ENCODE measurements at places on chromosomes 11 and 22.

GRCh38 chr11:117936973-117937372, 7.8 kb upstream of the TMPRSS13 start:
- DNase-seq, result no peak

GRCh38 chr11:64139049-64139448, 26.9 kb downstream of the MACROD1 start:
- no peak for DNase-seq

DNA sequence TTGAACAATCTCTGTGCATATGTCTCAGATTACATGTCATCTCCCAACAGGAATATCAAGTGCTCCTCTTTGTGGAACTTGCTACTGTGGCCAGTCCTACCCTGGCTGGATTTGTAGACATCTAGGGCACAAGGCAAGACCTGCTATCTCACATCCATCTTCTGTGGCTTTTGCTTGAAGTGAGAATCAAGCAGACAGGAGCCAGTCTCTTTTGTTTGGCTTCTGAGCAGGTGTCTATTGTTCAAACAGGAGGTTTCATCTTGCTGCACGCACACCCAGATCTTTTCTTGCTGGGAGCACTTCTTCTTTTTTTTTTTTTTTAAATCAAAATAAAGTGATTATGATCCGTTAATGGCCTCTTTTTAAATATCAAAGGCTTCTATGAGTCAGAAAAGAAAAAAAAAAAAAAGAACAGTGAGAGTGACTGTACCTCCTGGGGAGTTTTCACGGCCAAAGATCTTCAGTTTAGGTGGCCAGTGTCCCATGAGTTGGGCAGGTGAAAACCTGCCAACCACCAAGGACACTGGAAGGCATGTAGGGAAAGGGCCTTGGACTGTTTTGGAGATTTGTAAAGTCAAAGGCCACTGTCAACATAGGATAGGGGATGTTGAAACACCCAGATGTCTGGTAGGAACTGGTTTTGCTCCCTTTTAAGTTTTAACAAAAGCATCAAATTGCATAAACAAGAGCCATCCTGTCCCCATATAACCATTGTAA, 78.1 kb downstream of the CD44 start:
- DNase-seq, result no peak

GRCh38 chr22:17943533-17944249, 80.7 kb downstream of the MICAL3 start:
- no peak for DNase-seq

DNA sequence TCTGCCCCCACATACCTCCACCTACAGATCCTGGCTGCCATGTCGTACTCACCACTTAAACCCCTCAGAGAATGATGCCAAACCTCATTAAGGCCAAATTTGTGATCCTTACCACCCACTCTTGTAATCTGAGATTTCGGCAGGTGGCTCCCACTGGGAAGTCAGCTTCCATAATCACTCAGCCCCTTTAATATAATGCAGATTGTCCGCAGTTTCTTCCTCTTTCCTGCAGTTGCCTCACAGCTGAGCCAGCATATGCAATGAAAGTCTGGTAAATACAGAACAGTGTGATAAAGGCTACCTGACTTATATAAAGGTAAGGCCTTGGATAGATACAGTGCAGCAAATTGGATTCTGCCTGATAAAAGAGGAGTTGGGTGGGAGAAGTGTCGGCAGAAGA, 515.2 kb upstream of the TENM4 start:
- DNase-seq, result no peak

GRCh38 chr11:75959540-75959939, 144.5 kb downstream of the UVRAG start:
- DNase-seq, result no peak

DNA sequence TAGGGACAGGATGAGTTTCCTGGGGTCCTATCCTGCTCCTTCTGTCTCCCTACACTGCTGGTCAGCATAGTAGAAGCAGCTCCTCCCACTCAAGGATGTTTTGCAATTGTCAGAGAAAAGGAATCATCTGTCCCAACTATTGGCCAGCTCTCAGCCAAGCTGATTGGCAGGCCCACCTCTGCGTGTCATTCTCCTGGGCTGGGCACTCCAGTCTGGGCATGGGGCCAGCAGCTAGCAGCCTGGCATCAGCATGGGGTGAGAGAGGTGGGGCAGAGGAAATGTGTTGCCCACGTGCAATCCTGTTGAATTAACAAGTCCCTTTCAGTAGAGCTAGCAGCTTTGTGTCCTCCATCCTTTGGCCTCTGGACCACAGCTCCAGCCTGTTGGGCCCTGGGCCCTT, 14.1 kb downstream of the ANKK1 start:
- DNase-seq, result peak; percentile 6

- no peak for DNase-seq
Observed at GRCh38 chr22:23691748-23692423, 1.1 kb downstream of the RGL4 start.

DNA sequence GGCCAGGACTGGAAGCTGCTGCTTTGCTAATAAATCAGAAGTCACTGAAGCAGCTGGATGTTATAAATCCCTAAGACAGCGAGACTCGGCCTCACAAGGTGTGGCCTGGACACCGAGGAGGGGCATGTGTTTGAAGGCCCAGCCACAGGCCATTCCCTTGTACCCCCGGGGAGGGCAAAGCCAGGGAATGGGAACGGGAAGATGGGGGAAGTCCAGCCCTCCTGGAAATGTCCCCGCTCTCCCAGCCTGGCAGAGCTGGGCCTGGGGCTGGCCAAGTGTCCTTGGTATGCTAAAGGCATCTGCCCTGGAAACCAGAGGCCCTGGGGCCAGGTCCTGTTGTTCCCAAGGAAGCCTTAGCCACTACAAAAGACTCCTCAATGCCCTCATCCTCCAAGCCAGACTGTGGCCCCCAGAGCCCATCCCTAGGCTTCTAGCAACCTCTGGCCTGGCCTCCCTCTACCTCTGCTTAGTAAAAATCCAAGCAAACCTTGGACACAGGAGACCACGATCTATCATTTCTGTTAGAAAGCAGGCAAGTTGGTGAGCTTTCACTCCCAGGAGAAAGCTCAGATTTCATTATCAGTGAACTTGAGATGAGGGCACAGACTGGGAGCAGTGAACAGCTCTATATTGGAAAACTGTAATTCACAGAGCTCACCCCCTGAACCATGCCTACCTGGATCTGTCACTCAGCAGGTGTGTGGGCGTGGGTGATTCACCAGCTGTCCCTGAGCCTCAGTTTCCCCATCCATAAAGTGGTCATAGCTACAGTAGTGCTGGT, 11.0 kb downstream of the CHST1 start:
- DNase-seq, result peak; percentile 81

DNA sequence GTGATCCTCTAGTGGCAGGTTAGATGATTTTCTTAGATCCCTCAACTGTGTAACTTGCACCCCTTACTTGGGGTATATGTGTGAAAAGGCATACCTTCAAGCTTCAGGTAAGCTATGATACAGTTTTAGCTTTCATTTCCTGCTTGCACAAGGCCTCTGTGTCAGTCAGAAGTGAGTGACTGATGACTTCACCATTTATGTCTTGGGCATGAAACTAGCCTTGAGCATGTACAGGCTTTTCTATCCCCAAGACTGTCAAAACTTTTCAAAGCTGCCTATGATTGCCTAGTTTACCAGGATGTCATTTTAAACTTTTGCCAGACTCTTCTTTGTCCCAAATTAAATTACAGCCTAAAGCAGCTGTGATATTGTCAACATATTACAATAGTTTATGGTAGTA, 286.1 kb upstream of the CNTN5 start:
- no peak for DNase-seq

DNA sequence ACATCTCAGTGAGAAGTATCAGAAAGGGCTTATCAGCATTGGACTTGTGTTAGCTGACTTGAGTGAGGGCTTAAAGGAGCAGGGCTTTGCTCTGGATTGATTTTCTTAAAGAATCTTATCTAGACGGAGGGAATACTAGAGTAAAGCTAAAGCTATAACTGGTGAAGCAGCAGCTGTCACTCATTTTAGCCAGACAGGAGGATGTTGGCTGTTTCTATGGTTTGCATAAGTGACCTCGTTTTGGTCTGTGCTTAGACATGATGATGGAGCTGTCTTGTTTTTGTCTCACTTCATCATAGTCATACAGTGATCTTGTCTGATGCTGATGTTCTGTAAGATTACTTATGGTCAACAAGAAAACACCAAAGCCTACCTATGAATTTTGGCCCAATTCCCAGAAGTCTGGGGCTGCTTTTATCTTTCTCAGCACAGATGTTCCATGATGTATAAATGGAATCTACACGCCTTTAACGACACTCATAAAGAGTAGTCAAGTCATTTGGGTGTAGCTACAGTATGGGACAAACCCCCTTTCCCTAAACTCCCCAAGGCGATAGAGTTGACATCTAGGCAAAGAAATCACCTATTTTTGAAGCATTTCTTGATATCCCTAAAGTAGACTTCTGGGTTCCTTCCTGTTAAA, 77.5 kb upstream of the UCP3 start:
- no peak for DNase-seq

GRCh38 chr11:65078786-65079342, 5.0 kb downstream of the CDCA5 start:
- DNase-seq, result no peak

DNA sequence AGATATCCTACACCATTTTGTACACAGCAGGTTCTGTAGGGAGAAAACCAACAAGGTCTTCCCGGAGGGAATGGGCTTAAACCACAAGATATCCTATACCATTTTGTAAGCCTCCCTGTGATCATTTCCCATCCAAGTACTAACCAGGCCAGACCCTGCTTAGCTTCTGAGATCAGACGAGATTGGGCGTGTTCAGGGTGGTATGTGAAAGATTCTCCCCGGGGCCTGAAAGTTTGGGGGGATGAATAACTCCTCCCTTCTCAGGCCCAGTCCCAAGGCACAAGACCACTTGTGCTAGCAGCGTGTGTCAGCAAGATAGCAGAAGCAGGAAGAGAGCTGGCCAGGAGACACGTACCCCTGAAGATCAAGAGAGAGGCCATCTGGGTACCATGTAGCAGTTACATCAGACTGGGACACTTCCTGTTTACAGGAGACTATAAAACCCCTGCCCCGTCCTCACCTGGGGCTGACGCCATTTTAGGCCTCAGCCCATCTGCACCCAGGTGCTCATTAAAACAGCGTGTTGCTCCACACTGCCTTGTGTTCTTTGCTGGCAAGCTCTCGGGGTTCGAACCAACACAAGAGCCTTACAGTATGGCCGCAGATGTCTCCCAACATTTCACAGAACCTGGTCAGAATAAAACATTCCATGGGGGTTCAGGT, 17.3 kb downstream of the MIF start:
- DNase-seq, result no peak

DNA sequence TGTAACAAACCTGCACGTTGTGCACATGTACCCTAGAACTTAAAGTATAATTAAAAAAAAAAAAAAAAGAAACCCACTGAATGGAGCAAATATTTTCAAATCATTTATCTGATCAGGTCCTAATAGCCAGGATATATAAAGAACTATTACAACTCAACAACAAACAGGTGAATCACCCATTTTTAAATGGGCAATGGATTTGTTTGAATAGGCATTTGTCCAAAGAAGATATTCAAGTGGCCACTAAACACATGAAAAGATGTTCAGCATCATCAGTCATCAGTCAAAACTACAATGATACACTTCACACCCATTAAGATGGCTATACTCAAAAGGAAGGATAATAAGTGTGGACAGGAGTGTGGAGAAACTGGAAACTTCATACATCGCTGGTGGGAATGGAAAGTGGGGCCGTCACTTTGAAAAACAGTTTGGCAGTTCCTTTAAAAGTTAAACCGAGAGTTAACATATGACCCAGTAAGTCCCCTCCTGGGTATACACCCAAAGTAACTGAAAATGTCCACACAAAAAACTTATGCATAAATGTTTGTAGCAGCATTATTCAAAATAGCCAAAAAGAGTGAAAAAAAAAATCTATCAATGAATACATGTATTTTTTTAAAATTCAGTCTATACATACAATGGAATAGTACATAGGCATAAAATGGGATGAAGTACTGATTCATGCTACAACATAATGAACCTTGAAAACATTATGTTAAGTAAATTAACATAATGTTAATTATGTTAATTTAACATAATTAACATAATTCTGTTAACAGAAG, 53.1 kb downstream of the ARRB1 start:
- DNase-seq, result no peak

- DNase-seq, result no peak
Observed at GRCh38 chr11:429931-430456, 11.8 kb downstream of the ANO9 start.

DNA sequence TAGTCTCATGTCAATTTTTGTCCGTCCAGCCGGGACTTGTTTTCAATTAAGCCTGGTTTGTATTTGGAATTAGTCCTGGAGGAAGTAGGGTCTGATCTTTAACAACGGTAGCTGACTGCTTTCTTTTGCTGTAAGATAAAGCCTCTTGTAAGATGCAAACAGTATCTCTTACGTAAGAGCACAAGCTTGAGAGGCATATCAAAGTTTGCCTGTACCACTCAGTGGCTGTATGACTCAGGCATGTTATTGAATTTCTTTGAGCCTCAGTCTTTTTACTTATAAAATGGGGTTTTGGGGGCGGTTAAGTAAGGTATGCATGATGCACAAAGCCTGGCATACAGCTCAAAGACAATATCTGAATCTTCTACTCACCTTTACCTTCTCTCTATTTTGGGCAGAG, 198.4 kb upstream of the NARS2 start:
- DNase-seq, result no peak

DNA sequence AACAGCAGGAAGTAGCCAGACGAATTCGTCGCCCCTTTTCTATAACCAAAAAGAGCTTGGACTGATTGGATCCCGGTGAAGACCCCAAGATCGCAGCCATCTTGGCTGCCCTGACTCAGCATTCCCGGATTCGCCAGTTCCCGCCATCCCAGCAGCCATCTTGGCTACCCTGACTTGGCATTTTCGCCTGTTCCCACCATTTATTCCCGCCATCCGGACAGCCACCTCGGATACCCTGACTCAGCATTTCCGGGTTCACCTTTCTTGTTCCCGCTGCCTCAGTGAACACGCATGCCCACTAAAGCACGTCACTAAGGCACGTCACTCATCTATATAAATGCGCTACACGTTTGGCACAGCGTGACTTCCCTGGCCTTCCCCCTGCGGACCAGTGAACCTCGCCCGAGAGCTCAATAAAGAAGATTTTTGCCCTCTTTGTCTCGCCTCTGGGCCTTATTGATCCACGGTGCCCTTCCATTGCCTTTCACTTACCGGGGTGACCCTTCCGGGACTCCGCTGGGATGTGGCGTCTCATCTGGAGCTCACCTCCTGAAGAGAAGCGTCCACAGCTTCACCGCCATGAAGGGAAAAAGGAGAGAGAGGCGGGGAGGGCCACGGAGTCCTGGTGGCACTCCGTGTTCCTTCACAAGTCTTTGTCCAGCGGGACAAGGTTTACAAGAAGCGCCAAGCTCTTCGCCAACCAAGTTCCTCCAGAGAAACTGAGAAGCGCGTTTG, 4.0 kb upstream of the OR56A3 start:
- DNase-seq, result no peak

DNA sequence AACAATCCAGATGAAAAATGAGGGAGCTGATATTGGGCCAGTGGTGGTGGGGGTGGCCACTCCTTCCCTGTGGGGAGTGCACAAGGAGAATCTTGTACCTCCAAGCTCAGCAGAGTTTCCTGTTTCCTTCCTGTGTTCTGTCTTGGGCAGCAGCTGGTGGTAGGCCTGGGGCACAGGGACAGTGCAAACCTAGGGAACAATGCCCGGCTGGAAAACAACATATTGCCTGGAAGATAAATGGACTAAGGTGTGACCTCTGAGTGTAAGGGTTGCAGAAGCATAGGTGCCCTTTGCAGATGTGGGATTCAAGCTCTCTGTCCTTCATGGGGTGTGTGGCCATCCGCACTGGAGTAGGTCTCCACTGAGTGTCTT, 5.8 kb upstream of the JAM3 start:
- DNase-seq, result no peak

GRCh38 chr22:47433627-47434026, 671.2 kb downstream of the TBC1D22A start:
- DNase-seq, result no peak
